Cardiac muscle cell (in vitro differentiated cells and primary cell): ENCODE measurements at places on chromosomes 6 and 20.
A peak's percentile ranks its signal among the peaks of the same experiment; 100 is the strongest.

DNA sequence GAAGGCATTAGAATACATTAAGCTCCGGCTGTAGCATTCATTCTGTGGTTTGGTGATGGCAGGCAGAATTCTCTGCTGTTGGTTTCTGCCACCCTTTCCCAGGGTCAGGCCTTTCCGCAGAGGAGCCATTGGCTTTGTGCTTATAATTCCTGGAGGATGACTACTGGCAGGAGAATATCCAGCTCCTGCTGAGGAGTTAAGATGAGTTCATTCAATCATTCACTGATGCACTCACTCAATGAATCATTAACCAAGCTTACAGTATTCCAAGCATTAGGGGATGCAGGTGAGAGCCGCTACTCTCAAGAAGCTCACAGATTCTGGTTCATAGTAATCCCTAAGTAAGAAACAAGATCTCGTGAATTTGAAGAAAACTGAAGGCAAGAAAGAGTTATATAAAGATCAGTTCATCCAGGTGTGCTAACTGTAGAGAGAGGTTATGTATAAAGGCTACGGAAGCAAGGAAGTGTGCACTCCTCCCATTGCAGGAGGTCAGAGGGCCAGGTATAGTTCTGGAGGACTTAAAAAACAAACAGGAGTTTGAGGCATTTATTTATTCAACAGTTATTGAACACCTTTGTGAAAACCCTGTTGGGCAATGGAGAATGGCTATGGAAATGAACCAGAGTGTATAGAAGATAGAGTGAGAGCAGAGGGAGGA is 75.5 kb downstream of the HMGN3 start:
- DNase-seq = no peak

GRCh38 chr6:119535332-119535731 is 185.8 kb upstream of the MAN1A1 start:
- no peak for DNase-seq

GRCh38 chr20:31698803-31699718 is 23.6 kb downstream of the BCL2L1 start:
- DNase-seq = no peak

- DNase-seq = peak; percentile 39
Measured at GRCh38 chr6:7761051-7761450, 35.2 kb downstream of the BMP6 start.

- DNase-seq = no peak
Measured at GRCh38 chr6:109660526-109661320, 30.3 kb downstream of the AK9 start.

DNA sequence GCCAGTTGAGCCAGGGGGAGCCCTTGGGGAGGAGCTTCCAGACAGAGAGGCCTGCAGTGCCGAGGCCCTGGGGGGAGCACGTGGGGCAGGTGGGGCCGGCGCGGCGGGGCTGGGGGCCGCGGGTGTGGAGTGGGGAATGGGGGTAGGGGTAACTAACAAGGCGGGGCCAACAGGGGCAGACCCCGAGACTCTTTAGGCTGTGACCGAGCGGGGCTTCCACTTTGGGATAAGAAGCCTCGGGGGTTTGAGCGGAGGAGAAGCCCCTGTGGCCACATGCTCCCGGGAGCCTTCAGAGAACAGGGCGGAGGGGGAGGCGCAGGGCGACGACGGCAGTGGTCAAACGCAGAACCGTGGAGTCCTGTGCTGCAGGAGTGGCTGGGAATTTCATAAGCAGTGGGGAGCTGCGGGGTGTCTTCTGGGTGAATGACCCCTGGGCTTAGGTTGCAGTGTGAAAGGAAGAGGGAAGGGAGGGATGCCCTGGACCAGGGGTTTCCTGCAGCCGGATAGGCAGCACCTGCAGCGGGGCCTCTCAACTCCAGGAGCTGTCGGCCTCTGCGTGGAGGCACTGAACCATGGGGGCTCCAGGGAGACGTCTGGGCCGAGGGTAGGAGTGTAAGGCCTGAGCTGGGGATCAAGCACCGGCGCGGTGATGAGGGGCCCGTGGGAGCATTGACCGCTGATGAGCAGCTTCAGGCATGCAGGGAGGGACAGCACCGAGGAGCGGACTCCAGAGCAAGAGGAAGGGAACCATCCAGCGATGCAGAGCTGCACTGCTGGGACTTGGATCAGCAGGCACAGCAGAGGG is 121.0 kb downstream of the SYNDIG1 start:
- no peak for DNase-seq

GRCh38 chr6:111626441-111626840 is 20.8 kb upstream of the TRAF3IP2 start:
- no peak for DNase-seq

DNA sequence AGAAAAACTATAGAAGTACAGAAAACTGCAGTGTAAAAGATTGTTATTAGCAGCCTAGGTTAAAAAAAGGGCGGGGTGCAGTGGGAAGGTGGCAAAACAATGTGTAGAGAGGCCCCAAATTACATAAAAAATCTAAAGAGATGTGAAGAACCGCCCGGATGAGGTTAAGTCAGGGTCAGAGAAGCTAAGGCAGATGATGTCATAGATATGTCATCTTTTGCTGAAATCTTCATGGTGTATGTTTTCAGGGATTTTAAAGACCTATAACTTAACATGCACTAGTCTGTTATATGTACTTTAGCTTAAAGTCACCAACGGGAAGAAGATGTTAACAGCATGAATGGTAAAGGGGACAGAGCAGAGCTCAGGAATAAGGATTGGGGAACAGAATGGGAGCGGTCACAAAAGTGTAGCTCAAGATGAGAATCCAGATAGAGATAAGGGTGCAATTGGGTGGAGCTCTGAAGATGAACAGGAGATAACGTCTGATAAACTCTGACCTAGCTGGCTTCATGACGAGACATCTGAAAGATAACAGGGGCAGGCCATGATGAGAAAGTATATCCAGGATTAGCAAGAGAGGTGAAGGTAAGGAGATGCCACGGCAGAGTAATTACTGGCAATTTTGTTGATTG is 83.4 kb downstream of the TFAP2A start:
- no peak for DNase-seq

- DNase-seq = no peak
Measured at GRCh38 chr20:57439432-57439831, 48.2 kb downstream of the RBM38 start.

GRCh38 chr20:33883164-33883563 is 72.0 kb downstream of the CHMP4B start:
- no peak for DNase-seq

DNA sequence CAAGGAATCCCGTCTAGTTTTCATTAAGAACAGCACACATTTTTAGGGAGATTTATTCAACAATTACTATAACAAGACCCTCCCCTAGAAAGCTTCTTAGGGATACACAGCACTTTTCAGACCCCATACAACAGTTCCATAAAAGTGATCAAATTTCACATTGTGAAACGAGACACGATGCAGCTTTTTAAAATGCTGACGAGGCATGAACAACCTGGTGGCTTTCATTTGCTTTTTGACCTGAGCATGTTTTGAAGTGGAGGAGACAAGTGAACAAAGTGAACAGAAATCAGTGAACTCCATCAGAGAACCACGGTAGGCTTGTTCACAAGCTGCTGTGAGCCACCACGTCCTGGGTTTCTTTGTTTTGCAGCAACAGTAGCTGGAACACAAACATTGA is 112.2 kb downstream of the PCSK2 start:
- no peak for DNase-seq

GRCh38 chr6:168150551-168151320 is 71.7 kb upstream of the FRMD1 start:
- DNase-seq = peak; percentile 30

GRCh38 chr20:23122321-23122720 is 36.2 kb upstream of the CD93 start:
- no peak for DNase-seq

- DNase-seq = no peak
Measured at GRCh38 chr6:15802466-15802865, 139.6 kb upstream of the DTNBP1 start.

DNA sequence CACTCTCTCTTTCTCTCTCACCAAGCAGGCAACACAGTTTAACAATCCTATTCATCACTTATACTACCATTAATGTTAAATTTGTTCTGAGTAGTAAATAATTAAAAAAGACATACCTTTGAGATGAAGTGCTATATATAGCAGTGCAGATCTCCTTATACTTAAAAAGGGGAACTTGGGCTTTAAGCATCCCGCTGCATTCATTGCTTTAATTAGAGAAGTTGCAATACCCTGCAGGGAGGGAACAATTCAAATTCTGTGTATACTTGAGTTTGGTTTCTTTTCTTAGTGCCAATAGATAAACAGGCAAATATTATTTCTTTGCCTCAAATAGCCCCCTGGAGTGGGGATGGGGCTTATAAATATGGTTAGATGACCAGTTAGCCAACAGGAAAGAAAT is 10.8 kb upstream of the ZBTB24 start:
- DNase-seq = no peak

DNA sequence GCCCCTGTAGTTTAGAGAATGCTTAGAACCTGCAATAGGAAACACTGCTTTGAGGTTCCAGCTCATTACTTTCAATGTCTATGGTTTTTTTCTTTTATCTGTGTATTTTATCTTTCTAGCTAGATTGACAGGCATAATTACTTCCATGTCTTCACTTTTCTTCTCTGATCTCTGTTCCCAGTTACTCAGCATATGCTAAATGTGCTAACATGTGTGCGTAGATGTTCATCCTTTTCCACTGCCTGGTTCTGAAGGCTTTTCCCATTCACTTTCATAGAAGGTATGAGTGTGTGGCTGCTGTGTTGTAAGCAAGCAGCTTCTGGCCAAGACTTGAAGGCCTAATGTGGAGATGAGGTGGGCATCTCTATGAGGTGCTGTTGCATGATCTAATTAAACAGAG is 38.9 kb downstream of the FAXC start:
- no peak for DNase-seq

DNA sequence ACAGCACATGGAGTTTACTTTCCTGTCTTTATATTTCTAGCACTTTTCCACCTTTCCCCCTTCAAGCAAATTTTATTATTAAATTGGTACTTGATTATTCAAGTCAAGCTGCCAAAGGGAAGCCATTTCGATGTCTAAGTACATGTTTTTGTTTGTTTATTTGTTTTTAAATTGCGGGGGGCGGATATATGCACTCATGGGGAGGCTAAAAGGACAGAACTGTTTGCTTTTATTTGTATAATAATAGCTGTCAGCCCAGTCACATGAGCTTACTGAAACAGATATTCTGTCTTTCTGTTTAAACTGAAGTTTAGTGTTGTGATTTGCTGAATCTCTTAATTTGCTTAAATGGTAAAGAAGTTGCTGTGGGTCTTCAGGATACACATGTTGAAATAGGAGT is 49.6 kb upstream of the PLCG1 start:
- DNase-seq = no peak

DNA sequence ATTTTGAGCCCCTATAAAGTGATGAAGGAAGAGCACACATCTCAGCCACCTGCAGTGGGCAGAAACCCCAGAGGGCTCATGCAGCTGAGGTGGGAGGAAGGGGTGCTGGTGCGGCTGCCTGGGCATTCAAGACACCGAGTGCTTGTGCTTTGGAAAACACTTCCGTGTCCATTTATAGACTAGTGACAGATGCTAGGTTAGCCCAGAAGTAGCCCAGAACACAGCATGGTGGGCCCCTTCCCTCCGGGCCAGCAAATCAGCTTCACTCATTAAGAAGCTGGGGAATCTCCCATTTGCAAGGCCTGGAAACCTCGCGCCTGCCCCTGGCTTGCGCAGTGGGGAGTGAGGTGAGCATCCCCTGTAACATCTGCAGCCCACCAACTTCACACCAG is 12.9 kb downstream of the BEND3 start:
- peak; percentile 24 for DNase-seq

- DNase-seq = no peak
Measured at GRCh38 chr20:38196592-38196991, 31.5 kb upstream of the TGM2 start.

DNA sequence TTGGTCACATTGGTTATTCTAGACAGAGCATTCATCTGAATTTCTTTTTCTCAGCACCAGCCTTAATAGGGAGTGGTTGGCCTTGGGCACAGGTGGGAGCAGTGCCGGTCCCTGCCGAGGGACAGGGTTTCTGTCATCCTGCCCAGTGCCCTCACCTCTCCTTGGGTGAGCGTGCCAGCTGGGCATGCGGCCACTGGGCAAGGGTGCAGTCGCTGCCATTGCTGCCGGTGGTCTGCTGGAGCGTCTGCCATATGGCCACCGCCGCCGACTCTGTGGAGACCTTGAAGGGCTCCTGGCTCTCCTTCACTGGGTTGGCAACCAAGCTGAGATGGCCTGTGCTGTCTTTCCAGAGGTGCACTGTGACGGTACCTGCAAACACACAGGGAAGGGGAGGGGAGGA is 16.4 kb upstream of the UQCC2 start:
- no peak for DNase-seq
